ENCODE measurements at places on chromosomes 3 and 15. TPM values are rescaled to one million over a fixed set of nuclear protein-coding genes. Genes with fewer than 3 reads are reported as not detected.

GRCh38 chr3:134985864-134986715, 191.0 kb downstream of the EPHB1 start:
- no peak for DNase-seq

GP5 gene
- 0.15 TPM for total RNA-seq

P2RY14 gene
- not detected for total RNA-seq

GRCh38 chr15:57353317-57353804, 22.9 kb upstream of the CGNL1 start:
- DNase-seq = no peak

GRCh38 chr15:29596266-29596665, 226.0 kb downstream of the TJP1 start:
- no peak for DNase-seq

SCG3 gene
- 219 TPM for total RNA-seq

CPN2 gene
- not detected for total RNA-seq

DNA sequence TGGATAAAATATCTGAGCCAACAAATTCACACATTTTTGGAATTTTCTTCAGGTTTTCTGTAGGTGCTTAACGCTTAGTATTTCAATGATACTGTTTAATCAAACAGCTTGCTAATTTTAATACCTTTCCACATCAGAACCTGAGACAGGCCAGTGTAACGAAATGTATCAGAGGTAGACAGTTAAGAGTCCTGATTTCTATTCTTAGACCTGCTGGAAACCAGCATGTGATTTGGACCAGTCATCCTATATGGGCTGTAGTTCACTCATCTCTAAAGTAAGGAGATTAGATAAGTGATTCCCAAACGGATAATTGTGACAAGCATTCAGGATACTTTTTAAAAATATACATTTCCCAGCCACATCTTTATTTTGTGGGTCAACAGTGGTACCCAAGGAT, 18.4 kb downstream of the ARL6IP5 start:
- DNase-seq = no peak

GOLGA8Q gene
- total RNA-seq = not detected

- no peak for DNase-seq
These were observed 131.2 kb downstream of the RAP2B start for GRCh38 chr3:153293265-153293664.

ISLR2 gene
- total RNA-seq = 21.1 TPM

GRCh38 chr3:197021231-197021630, 8.4 kb downstream of the MELTF start:
- DNase-seq = no peak

DNA sequence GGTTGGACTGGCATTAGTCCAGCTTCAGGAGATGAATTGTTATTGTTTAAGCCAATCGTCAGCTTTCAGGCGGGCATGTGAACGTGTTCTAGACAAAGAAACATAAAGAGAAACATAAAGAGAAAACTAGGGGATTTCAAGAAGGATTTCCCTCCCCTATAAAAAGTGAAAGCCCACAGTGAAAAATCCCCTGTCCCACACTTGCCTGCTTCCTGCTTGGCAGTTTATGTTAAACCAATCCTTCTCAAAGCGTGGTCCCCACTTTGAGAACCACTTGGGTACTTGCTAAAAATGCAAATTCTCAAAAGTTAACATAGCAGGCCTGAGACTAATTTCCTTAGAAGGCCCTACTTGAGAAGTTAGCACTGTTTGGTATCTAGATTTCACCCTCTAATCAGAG, 293.0 kb upstream of the SOX14 start:
- DNase-seq = no peak

DNA sequence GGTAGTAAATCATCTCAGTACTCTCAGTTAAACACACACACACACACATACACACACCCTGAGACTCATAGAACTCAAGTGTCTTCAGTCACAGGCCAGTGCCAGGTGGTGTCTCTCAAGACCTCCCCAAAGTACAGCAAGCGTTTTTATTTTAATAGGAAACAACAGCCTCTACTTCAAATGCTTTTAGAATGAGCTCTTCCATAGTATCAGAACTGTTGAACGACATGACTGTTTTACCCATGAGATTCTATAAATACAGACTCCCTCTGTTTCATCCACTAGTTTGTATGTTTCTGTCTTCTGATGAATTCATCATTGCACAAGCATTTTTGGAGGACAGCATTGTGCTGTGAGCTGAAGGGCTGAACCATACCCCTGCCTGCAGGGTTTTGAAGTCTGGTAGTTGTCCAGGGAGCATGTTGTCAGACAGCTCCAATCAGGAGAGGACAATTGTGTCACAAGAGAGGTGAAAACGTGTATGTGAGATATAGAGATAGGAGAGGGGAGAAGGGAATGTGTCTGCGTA, 201.0 kb upstream of the BCL6 start:
- no peak for DNase-seq

CACNA1D gene
- 5.0 TPM for total RNA-seq

DNA sequence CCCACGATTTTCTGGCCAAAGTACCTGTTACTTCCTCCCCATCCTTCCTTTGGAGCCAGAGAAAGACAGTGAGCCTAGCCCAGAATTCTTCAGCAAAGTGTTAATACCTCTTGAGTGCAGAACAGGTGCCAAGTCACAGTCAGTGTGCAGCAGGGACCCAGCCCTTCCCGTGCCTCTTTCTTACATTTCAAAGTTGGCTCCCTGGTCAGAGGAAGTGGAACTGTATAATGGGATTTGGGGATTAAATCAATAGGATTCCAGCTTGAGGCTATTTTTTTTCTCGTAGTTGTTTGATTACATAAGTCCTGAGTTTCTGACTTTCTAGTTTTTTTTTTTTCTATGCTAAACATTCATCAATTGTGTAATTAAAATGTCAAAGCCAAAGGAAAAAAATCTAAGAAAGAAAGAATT, 52.6 kb upstream of the ABHD10 start:
- DNase-seq = no peak

- DNase-seq = no peak
These were observed 384.7 kb downstream of the MFSD1 start for GRCh38 chr3:159186581-159186980.

GRCh38 chr15:74373056-74373650, 5.7 kb upstream of the CYP11A1 start:
- no peak for DNase-seq

DNA sequence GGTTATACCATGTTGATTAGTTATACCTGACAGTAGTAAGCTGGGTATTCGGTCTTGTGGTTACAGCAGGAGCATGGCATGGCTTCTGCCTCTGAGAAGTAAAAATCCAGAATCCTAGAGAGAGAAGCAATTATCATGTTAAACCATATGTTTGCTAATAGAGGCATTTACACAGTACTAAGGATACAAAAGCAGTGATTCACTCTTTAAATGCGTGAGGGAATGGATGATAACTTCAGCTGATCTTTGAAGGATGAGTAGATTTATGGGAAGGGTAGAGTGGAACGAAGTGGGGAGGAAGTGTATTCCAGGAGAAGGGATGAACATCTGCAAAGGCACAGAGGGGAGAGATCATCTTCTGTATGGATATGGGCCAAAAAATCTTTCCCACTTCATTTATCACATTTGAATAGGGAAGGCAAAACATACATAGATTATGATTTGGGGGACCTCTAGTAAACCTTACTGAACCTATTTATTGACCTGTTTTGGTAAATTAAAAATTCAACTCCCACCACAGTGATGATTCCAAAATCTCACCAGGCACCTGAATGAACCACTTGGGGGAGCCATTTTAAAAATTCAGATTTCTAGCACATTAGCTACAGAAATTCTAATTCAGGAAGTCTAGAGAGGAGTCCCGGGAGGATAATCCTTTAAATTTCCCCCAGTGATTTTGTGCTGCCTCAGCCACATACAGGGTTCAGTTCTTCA, 35.1 kb downstream of the IGSF10 start:
- no peak for DNase-seq

DNA sequence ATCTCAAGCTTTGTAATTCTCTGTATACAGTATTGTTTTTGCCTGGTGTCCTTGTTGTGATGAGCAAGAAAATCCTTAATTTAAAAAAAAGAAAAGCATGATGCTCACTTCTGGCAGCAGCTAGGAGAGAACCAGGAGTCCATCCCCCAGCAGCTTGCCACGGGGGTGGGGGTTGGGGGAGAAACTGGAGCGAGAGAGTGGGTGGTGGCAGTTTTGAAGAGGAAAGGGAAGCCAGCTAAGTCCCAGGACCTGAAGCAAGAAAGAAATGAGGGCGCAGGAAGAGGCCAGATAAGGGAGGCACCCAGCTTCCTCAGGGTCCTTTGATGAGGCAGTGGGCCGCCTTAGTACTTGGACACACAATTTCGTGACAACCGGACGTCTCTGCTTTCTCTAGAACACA, 23.5 kb downstream of the CHAC1 start:
- no peak for DNase-seq

DNA sequence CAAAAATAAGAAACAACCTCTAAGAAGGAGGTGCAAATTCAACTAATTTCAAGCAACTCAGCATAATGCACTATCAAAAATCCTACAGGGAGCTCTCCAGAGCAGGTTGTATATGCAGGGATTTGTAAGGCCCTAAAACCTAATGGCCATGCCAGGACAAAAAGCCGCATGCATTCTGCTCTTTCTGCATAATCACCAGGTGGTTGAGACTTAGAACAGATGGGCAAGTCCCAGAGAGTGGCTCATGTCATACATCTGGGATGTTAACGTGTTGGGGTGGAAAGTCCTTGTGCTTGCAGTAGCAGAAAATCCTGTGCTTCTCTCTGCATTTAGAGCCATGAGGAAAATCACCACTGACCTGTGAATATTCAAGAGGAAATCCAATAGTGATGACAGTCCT, 1002.9 kb downstream of the AGBL1 start:
- DNase-seq = peak; percentile 53

DNA sequence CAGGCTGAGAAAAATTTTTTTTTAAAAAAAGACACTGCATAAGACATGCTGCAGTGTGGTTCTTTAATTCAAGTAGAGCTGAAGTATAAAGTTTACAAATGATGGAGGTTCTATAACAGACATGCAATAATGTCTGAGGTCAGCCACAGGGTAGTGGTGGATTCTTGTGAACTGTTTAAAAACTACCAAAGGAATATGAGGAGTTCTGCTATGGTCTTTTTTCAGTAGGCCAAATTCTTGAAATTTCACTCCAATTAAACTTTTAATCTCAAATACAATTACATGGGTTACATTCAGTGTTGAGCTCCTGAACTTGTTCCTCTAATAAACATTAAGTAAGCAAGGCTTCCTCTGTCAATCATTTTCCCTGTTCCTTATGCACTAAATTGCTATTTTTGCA, 122.7 kb downstream of the PLD1 start:
- no peak for DNase-seq

- no peak for DNase-seq
These were observed 247.7 kb downstream of the ZBTB20 start for GRCh38 chr3:114899186-114899931.

DNA sequence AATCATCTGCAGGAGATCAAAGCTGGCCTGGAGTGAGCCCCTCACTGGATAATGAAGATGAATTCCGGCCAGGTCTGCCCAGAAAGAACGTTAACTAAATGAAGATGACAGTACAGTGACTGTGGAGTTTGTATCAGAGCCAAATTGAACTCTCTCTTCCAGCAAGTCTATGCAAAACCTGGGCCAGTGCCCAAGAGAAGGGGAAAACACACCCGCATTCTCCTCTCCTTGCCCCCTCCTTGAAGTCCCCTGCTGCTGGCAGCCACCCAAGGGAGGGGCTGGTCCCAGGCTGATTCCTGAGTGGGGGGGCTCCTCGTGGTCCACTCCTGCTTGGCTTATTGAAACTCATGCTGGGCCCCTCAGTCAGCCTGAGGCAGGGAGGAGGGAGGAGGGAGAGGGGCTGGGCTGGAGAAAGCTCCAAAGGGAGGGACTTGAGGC, 155.7 kb downstream of the RAB11A start:
- no peak for DNase-seq

- DNase-seq = no peak
These were observed 2.7 kb upstream of the ANKRD63 start for GRCh38 chr15:40285554-40286011.

EIF5A2 gene
- 10.2 TPM for total RNA-seq

- DNase-seq = no peak
These were observed 27.3 kb upstream of the UBE2E1 start for GRCh38 chr3:23778446-23778845.

GRCh38 chr15:68795298-68795848, 25.3 kb downstream of the ANP32A start:
- peak; percentile 81 for DNase-seq

APOD gene
- not detected for total RNA-seq

DNA sequence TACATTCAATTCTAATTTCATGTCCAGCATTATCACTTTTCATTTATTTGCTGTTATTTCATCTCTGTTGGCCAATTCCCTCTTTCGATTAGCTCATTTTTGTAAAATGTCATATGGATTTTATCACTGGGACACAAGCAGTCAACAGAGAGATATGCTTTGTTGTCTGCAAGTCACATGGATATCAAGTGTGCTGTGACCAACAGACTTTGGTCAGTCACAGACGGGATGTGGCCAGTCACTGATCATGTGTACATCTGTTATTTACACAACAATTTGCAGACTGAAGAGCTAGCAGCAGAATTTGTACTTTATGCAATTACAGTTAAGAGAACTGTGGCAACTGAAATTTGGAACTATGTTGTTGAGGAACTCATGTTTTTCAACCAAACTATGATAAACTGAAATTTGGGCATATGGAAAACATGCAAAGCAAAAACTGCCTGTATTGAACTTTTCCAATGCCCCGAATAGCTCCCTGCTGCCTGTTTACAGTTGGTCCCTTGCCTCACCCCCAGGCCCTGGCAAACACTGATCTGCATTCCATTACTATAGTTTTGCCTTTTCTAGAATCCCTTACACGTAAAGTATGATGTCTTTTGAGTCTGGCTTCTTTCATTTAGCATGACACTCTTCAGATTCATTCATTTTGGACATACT, 104.4 kb downstream of the RPL22L1 start:
- DNase-seq = no peak

- no peak for DNase-seq
These were observed 292.5 kb downstream of the SHQ1 start for GRCh38 chr3:72555714-72556113.

- no peak for DNase-seq
These were observed 552.5 kb upstream of the ROBO2 start for GRCh38 chr3:76487446-76487845.

DNA sequence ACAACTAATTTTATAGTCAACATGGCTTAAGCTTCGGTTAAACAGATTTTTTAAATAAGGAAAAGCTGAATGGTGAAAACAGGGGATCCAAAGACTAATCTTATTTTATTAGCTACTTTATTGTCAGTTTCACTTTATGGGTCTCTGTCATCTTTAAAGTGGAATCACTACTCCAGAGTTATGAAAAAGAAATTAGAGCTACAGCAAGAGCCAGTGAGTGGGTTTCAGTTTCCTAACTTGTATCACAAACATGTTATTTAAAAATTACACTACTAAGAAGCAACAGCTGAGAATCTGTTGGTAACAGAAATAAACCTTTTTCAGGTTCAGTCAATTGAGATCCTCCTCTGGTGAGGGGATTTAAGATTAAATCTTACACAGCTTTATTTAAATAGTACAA, 10.0 kb downstream of the PHC3 start:
- no peak for DNase-seq

GOLGA6D gene
- total RNA-seq = not detected

GRCh38 chr3:170651260-170651845, 65.5 kb upstream of the SLC7A14 start:
- DNase-seq = no peak

TNFAIP8L3 gene
- total RNA-seq = not detected
